GM13977 (cell line): ENCODE measurements at places on chromosomes 11 and 22.

DNA sequence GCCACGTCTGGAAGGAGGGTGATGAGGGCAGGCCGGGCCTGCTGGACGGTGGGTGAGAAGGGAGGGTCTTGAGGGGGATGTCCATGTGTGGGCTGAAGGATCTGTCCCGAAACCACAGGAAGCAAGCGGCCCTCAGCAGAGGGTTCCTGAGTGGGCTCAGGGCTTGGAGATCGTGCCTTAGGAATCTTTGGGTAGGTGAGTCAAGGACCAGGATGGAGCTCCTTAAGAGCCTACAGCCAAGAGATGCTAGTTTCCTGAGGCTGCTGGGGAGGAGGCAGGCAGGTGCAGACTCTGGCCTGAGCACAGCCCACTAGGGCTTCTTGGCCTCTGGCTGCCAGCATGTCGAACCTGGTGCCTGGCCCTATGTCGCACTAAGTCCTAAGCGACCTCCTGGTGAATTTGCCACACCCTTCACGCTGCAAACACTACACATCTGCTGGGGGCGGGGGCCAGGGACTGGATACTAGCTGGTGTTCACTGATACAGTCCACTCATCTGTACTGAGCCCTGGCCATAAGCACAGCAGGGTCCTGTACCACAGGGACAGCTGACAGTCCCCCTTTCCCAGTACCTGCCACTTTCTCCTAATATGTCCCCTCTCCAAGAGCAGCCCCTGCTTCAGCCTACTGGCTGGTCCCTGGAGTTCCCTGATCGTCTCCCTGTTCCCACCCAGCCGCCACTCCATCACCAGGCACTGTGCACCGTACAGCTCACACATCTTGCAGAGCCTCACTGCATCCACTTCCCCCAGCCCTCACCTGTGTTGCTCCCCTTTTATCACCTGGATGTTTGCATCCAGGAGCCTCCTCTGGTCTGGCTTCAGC is 19.5 kb downstream of the GNAZ start:
- DNase-seq: no peak

DNA sequence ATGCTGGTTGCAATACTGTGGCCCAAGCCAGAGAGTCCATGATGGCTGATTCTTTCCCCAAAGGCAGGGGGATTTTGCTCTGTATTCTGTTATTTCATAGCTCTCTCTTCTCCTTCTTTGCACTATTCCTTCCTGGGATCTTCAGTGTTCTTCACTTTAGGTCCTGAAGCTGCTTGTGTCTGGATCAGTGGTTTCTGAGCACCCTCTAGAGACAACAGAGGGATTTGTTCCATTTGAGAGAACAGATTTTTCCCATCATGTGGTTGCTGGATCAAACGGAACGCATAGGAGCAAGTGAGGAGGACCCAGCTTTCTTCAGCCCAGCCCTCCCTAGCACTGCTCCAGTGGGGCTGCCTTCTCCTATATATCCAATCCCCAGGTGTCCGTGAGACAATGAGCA is 68.7 kb upstream of the SYN3 start:
- no peak for DNase-seq

- DNase-seq: peak; percentile 98
These were observed at the start of gene KCTD17 for GRCh38 chr22:37051391-37052385. KCTD17 (plus strand) TSS chr22:37051742; CDS start chr22:37051761, 19 bp downstream.

DNA sequence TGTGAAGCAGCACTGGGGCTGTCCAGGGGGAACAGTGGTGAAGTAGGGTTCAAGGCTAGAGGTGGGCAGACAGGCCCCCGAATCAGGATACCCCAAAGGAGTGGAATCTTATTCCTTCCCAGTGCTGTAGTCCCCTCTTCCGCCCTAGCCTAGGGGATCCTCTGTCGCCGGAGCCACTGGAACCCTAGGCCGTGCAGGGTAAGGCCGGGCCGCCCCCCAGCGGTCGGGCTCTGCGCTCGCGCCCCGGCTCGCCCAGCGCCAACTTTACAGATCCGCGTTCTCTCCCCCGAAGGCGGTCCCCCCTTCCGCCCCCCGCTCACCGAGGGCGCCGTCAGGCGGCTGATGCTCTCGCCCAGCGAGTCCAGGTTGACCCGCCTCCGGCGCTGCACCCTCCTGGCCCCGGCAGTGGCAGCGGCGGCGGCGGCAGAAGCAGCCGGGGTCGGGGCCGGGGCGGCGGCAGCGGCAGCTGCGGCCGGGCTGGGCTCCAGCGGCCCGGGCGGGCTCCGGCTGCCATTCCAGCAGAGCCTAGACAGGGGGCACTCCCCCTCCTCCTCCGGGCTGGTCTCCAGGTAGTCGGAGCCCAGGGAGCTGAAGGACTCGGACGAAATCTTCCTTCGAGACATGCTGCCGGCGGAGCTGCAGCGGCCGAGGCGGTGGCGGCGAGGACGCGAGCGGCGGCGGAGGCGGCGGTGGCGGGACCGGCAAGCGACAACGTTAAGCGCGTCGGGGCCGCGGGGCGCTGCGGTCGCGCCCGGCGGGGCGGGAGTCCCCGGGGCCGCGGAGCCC is 650 bp downstream of the GUCY1A2 start:
- peak; percentile 74 for DNase-seq

DNA sequence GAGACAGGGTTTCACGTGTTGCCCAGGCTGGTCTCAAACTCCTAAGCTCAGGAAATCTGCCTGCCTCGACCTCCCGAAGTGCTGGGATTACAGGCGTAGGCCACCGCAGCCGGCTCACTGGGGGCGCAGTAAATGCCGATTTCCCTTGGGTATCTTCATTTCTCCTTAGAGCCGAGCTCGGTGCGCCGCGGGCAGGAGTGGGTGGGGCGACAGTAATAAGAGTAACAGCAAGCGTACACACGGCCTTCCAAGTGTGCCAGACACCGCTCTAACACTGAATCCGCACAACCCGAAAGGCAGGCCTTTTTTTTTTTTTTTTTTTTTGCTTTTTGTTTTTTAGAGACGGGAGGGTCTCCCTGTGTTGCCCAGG is 500 bp upstream of the ADSL start:
- DNase-seq: peak; percentile 46
